ENCODE measurements at places on chromosomes 4 and X. TPM values are rescaled to one million over a fixed set of nuclear protein-coding genes. Genes with fewer than 3 reads are reported as not detected.

The SUPT20HL2 gene
- not detected for total RNA-seq

The ALG13 gene
- total RNA-seq: 45.6 TPM

The DGKK gene
- not detected for total RNA-seq

The RASGEF1B gene
- 0.06 TPM for total RNA-seq

The HSFX3 gene
- total RNA-seq: not detected

The POF1B gene
- 2.0 TPM for total RNA-seq

The RNF150 gene
- 0.26 TPM for total RNA-seq

The DMD gene
- total RNA-seq: 0.02 TPM

The TXK gene
- total RNA-seq: 0.16 TPM

The TEX13A gene
- total RNA-seq: not detected
